Right ventricle myocardium inferior (tissue), 1 donor: ENCODE measurements at places on chromosomes 3 and 15. TPM values are rescaled to one million over a fixed set of nuclear protein-coding genes. Genes with fewer than 3 reads are reported as not detected.

DNA sequence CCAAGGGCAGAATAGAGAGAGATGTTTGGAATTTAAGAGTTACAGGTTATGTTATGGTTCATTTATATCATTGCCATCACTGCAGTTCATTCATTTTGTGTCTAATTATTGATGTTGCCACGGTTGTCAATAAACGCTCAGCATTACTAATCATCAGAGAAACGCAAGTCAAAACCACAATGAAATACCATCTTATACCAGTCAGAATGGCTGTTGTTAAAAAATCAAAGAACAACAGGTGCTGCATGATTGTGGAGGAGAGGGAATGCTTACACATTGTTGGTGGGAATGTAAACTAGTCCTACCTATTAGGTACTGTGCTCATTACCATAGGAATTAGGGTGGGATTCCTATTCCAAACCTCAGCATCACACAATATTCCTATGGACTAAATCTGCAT lies 350.5 kb downstream of the TIGIT start:
- DNase-seq, result no peak

DNA sequence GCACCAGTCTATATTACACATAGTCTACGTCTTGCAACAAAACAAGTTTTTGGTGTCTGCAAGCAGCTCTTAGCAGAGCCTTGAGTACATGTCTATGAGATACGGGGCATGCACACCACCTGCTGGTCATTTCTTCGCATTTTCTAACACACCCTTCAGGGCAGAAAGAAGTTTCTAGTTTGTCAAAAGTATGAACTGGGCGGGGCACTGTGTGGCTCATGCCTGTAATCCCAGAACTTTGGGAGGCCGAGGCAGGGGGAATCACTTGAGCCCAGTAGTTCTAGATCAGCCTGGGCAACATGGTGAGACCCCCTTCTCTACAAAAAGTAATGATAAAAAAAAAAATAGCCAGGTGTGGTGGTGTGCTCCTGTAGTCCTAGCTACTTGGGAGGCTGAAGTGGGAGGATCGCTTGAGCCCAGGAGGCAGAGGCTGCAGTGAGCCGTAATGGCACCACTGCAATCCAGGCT lies 64.2 kb upstream of the ARL8B start:
- DNase-seq, result no peak

DNA sequence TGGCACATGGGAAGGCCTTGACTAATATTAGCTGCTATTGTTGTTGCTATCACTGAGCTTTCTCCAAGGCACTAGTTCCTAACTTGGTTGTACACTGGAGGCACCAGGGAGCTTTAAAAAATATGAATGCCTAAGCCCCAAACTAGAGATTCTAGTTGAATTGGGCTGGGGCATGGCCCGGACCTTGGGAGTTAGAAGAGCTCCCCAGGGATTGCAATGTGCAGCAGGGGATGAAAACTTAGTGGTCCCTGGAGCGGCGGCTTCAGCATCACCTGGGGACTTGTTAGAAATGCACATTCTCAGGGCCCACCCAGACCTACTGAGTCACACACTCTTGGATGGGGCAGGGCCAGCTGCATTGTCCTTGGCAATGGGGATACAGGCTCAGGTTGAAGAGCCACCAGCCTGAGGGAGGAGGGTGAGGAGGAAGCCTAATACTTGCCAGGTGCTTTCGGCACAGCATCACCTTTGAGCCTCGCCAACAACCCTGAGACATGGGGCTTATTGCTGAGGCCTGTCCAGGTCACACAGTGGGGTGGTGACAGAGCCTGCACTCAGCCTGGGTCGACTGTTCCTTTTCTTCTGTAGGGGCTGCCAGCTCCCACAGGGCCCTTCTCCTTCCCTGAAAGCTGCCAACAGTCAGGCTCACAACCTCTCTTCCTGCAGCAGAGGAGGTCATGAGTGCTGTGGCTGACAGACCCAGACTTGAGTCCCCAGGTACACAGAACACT lies 84.5 kb downstream of the ATP2B2 start:
- no peak for DNase-seq

GRCh38 chr3:159273608-159274007 lies 471.8 kb downstream of the MFSD1 start:
- no peak for DNase-seq

DNA sequence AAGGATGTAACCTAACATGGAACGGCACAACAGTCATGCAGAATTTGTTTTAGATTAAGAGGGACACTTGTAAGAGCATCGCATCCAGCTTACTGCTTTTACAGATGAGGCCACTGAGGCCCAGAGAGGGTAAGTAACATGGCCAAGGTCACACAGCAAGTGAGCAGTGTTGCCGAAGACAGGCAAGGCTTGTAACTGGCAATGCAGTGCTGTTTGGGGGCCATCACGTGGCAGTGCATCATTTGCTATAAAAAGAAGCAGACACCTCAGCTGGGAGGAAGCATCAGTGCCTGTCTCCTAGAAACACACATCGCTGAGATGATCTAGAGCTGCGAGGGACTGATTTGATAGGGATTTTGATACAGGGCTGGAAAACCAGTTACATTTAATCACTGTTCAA lies 108.2 kb upstream of the PROK2 start:
- no peak for DNase-seq

- DNase-seq, result no peak
Measured at GRCh38 chr3:115960799-115961198, 337.5 kb downstream of the GAP43 start.

DNA sequence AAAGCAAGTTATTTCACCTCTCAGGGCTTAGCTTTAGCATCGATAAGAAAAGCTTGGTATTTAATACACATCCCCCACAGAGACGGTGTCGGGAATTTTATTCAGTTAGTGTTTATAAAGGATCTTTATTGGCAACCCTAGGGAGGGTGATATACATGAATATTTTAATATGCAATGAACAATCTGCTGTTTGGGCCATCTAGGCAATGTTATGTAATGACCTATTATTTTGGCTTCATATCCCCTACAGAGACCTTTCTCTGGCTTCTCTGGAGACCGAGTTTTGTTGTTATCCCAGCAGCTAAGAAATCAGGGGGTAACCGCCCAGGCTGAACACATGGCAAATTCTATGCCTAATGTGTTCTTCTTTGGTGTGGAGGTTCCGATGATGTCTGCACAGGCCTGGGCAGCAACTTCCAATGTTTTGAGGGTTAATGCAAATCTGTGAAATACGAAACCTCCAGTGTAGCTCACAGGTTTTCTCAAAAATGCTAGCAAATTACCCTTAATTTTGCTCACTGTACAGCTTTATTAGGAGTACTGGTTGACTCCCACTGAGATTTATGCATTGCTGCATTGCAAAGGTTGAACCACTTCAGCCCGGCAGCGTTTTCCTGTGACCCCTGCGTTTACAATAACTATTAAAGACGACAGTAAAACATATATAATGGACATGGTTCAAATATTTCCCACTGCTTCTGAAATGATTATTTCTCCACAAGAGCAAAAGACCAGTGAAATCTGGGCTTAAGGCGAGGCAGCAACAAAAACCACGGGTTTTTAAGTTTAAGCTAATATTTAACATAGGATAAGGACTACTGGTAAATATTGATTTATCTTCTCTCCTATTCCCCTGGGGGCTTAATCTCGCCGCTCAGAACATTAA lies 298.3 kb upstream of the NR2E3 start:
- no peak for DNase-seq

Gene RHCG
- total RNA-seq, result not detected

Gene SLC38A3
- total RNA-seq, result 10.3 TPM

Gene DGKG
- 31.1 TPM for total RNA-seq

Gene CCK
- not detected for total RNA-seq
